Psoas muscle (tissue), 8 donors: ENCODE measurements at places on chromosomes 12 and 14. TPM values are rescaled to one million over a fixed set of nuclear protein-coding genes. Genes with fewer than 3 reads are reported as not detected.

DENR gene
- polyA plus RNA-seq: 47.4 TPM

- no peak for DNase-seq
Measured at GRCh38 chr12:67052981-67053380, 216.2 kb upstream of the CAND1 start.

DNA sequence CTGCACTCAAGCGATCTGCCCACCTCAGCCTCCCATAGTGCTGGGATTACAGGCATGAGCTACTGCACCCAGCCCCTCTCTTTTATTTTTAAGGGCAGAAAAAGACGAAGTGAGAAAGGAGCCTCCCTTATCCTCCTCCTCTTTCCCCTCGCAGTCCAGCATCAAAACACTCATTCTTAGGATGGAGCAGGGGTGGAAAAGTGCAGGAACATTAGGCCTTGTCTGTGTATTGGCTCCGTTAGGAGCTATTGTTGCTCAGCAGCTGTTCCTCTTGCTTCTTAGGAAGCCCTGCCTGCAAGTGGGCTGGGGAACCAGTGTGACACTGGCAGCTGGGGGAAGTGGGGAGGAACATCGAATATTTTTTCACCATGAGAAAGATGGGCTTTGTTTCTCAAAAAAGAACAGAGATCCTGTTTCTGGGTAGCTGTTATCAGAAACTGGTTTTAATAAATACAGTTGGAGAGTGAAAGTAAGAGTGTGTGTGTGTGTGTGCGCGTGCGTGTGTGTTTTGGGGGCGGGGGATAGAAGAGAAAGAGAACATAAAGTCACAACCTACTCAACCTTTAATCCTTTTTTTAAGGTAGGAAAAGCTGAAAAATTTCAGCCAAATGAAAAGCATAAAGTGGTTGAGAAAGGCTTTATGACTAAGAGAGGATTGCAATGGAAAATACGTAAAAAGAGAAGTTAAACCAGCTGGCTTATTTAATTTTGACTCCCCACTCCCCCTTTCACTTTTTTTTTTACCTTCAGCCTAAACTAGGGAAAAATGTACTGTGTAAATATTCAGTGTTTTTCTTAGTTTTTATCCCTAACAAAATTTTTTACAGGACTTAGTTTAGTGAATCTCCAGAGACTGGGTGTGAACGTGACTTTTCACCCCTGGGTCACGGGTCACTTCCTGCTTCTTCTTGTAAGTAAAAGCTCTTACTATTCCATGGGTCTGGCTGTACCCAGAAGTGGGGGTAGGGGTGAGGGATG is 197.2 kb upstream of the PLEKHG7 start:
- DNase-seq: peak; percentile 62

DNA sequence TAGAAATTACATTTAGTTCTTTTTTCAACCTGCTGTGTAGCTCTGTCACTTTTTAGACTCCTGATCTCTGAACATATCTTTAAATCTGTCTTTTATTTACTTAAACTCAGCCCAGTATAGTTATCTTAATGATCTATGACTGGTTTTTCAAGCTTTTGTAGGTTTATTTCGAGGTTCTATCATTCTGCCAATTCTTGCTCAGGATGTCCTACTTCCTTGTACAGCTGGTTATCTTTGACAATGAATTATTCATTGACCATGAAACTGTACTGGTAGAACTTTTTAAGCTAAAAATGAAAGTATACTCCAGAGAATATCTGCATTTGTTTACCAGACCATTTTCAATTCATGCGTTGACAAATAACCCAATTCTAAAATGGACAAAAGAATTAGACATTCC is 37.8 kb downstream of the TC2N start:
- DNase-seq: no peak

DNA sequence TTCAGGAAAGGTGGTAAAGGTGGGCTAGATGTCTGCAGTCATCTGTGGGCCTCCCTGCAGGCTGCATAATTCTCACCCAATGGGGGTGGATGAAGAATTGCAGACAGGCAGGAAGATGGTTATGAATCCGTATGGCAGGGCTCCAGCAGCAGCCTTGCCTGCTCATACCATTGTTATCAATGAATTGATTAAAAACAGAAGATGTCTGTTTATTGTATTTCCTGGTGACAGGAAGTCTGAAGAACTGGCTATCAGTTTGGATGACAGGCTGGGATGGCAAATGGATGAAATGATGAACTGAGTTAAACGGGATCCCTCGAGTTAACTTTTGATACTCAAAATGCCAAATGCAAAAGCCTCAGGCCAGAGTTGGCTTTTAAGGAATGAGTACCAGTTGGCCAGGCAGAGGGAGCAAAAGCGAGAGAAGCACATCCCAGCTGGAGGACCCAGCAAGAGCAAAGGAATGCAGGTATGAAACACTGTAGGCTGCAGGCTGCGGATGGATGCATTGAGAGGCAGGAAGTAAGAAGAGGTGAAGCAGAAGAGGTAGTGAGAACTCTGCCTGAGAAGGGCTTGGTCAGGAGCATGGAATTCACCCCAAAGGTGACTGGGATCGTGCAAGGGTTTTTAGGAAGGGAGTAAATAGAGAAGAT is 550.0 kb upstream of the TBX3 start:
- DNase-seq: no peak

- no peak for DNase-seq
Measured at GRCh38 chr14:81066672-81067071, 111.3 kb downstream of the TSHR start.

CERS5 gene
- polyA plus RNA-seq: 8.2 TPM

MYO1A gene
- polyA plus RNA-seq: 0.04 TPM

KRT79 gene
- polyA plus RNA-seq: 0.03 TPM

DNA sequence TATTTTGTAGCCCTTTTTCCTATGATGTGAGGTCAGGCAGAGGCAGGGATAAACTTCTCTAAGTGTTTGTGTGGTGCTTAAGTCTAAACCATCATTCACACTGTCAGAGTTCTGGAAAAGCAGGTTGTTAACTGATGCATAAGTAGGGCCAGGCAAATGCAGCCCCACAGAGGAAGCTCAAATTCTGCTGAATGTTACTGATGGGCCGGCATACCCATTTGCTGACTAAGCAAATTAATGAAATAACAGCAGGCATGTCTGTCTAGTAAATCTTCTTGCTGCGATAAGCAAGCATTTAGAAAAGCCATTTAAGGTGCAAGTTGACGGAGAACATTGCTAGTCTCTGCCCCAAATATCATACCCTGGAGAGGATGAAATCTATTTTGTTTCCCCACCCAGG is 523.2 kb upstream of the CCDC196 start:
- no peak for DNase-seq

DNA sequence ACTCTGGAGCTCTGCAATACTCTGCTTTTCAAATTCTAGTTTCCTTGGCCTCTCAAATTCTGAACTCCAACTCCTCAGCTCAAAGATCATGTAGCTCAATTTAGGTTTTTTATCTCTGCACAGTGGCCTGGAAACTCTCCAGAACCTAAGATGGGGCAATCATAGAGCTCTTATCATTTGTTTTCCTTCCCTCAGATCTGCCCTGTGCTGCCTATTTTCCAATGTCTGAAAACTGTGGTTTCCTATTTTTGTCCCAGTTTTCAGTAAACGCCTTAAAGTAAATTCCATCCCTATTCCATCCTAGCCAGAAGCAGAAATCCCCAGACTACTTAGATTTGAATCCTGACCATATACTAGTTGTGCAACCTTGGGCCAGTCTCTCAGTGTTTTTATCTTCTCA is 73.2 kb downstream of the CEP83 start:
- no peak for DNase-seq

- no peak for DNase-seq
Measured at GRCh38 chr14:36807727-36808126, 146.1 kb downstream of the PAX9 start.
